Activated T-helper 1 cell treated with anti-CD3 and anti-CD28 coated beads, Interleukin-12 subunit alpha, Interleukin-12 subunit beta, Interleukin-2, Interleukin-4 antibody, amounts not matched to agents 30 ng/mL and 10 ng/mL and 1 ng/mL, durations not matched to agents 14 hours and 24 hours and 36 hours (primary cell): ENCODE measurements at places on chromosomes 11 and 22.

DNA sequence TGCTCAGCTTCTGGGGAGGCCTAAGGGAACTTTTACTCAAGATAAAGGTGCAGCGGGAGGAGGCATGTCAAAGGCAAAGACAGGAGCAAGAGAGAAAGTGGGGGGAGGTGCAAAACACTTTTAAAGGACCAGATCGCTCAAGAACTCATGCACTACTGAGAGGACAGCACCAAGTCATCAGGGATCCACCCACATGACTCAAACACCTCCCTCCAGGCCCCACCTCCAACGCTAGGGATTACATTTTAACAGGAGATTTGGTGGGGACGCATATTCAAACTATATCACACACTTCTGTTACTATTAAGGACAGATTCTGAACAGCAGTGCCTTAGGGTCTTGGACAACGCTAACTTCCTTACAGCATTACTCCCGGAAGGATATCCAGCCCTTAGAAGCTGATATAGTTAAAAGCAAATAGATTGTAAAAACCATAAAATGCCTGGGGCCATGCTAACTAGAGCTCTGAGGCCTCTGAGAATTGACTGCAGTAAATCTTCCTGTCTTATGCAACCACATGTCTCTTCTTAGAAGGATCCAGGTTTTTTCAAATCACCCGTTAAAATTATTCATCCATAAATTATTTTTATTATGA lies 16.7 kb upstream of the ZC3H12C start:
- no peak for DNase-seq

GRCh38 chr11:2798951-2799761 lies 86.4 kb downstream of the CDKN1C start:
- no peak for DNase-seq

GRCh38 chr11:90630176-90630575 lies 407.3 kb upstream of the CHORDC1 start:
- no peak for DNase-seq

- DNase-seq: no peak
These were observed 13.3 kb downstream of the ASCL2 start for GRCh38 chr11:2256951-2257700.

DNA sequence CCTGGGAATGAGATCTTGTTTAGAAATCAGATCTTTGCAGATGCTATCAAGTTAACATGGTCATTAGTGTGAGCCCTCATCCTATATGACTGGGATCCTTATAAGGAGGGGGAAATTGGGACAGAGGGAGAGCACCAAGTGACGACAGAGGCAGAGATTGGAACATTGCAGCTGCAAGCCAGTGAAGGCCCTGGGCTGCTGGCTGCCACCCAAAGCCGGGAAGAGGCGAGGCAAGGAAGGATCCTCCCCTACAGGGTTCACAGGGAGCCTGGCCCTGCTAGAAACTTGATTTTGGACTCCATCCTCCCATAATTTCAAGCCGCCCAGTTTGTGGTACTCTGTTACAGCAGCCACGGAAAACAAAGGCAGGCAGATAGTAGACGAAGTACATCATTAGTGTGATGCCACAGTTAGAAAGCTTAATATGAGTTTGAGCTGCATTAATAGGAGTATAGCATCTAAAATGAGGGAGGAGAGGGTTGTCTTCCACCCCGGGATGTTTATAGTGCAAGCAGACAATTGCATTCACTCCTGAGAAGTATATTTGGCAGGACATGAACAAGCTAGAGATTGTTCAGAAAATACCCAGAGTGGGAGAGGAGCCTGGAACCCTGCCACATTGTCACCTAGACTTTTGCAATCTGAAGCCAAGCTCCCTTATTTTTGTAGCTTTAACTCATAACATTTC lies 56.8 kb upstream of the CLMP start:
- no peak for DNase-seq

- DNase-seq: no peak
These were observed 37.1 kb upstream of the PPP6R3 start for GRCh38 chr11:68423481-68423880.

DNA sequence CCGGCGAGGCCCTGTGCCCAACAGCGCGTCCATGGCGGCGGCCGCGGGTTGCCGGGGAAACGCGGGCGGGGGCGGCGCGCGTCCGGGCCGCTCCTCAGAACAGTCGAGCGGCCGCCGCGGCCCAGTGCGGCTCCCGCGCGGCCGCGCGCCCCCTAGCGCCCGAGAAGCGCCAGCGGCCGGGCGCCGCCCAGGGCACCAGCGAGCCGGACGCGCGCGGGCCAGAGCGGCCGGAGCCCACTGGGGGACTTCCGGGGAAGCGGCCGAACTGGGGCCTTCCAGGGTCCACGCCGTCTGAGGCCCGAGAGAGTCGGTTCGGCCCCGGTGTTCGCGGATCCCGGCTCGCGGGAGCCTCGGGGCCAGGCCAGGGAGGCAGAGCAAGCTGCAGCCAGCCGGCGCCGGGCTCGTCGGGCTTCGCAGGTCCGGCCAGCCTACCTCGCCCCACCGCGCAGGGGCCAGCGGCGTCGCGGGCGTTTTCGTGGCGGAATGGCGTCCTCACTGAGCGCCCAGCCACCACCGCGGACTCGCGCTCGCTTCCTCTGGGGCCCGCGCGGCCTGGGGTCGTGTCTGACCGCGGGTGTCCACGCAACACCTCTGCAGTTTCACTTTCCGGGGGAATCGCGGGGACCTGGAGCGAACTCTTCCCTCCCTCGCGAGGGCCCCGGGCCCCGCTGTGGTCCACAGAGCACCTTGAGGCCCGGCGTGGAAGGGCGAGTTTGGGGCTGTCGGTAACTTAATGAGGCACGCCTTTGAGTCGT lies at the start of gene DENND6B:
Gene DENND6B (minus strand): TSS at position 57 of the 755 bp plus-strand sequence. CDS start 24 bp downstream, at position 33.
- DNase-seq: peak; percentile 68

DNA sequence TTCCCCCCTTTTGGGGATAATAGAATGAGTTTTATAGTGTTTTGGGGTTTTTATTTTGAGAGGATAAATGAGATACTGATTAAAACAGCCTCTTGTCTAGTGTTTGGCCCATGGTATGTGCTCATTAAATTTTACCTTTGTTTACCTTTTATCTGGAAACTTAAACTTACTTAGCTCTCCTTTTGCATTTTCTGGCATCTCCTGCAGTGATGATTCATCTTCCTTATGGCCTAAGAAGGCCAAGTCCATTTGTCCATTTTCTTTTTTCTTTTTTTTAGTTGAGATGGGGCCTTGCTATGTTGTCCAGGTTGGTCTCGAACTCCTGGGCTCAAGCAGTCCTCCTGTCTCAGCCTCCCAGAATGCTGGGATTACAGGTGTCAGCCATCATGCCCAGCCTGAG lies 156.3 kb downstream of the COMMD9 start:
- no peak for DNase-seq

DNA sequence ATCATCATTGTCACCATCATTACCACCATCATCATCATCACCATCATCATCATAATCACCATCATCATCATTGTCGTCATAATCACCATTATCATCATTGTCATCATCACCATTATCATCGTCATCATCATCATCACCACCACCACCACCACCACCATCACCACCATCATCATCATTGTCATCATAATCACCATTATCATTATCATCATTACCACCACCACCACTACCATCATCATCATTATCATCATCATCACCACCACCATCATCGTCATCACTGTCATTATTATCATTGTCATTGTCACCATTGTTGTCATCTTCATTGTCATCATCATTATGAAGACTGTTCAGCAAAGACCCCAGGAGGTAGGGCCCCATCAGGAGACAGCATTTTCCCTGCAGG lies 33.3 kb downstream of the SMIM38 start:
- no peak for DNase-seq

DNA sequence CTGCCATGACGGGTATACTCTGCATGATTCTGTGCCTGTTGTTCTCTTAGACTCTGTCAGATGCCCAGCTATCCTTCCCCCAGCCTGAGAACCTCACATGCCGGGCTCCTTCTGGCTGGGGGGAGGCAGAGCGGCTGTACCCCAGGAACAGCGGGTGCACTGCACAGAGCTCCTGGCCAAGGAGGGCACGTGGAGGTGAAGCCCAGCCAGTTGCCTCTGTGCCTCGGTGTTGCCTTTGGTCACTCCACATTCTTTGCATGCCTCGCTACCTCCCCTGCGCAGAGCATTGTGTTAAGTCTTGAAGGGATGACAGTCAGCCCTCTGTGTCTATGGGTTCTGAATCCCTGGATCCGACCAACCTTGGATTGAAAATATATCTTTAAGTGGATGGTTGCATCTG lies 77.7 kb downstream of the FEZ1 start:
- DNase-seq: no peak
